ENCODE measurements at places on chromosomes 2 and 18.

DNA sequence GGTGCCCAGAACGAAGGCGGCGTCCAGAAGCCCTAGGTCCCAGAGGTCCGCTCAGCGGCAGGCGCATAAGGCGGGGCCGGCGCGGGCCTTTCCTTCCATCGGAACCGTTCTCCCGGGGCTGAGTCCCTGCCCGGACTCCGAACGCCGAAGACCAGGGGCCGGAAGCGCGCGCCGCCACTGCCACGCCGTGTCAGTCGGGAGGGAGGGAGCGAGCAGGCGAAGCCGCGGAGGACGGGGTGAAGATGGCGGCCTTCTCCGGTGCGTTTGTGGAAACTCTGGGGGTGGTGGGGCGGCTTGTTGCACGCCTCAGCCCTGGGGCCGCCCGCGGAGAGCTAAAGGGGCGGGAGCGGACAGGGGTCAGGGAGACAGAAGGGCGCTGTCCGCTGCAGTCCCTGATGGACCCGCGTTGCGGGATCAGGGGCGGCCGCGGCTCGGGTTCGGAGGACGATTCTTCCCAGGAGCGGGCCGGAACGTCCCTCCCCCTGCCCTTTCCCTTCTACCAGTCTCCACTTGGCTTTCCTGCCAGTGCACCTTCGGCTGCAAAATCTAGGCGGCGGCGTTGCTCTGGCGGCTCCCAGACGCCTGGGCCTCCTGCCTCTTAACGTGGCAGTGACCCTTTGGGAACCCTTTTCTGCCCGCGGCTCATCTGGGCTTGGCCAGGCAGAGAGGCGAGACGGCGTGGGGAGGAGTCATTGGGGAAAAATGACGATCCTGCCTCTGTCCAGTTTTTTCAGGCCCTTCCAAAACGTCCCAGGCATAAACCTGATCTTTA, at the start of gene DDX1:
DDX1 (plus strand) TSS at position 177 of the 772 bp plus-strand sequence; CDS start at position 243, 66 bp downstream.
- DNase-seq: peak; percentile 66

- no peak for DNase-seq
Observed at GRCh38 chr2:17133052-17133671, 385.1 kb downstream of the RAD51AP2 start.

DNA sequence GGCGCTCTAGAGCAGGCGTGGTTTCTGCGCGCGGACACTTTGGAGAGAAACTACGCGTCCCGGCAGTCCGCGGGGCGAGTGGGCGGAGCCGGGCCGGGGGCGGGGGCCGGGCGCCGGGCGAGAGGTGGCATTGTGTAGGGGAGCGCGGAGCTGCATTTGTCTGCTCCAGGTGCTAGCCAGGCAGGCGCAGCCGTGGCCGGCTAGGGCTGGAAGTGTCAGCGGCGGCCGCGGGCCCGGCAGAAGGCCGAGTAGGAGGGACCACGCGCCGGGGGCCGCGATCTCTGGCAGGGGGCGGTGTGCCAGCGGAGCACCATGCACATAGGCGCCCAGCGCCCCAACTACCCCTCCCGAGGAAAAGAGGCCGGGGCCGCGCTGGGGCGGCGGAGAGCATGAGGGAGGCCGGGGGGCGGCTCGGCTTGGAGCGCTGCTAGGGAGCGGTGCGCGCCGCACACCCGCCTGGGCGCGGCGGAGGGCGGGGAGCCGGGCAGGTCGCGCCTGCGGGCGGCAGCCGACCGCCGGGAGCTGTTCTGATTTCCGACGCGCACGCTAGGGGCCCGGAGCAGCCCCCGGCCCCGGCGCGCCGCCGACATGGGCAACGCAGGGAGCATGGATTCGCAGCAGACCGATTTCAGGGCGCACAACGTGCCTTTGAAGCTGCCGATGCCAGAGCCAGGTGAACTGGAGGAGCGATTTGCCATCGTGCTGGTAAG, at the start of gene FMNL2:
FMNL2 (plus strand) TSS at position 159 of the 710 bp plus-strand sequence.
- peak; percentile 78 for DNase-seq

GRCh38 chr2:203444738-203445137, 90.4 kb downstream of the RAPH1 start:
- no peak for DNase-seq

DNA sequence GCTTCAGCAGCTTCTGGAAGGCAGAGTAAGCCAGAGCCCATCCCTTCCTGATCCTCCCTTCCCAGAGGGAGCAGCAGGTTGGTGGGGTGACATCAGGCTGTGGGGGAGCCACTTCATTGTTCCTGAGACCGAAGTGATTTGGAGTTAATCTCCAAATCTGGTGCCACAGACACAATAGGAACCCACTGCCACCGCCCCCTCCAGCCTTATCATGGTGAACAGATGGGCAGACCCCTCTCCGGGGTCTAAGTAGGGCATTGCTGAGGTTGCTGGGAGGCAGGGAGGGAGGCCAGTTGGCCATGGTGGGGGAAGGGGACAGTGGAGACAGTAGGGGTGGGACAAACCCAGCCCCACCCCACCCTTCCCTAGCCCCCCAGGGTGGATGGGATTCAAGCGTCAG, 25.6 kb upstream of the SLC35F6 start:
- no peak for DNase-seq

- DNase-seq: no peak
Observed at GRCh38 chr18:67581178-67581577, 64.7 kb upstream of the DSEL start.

- DNase-seq: peak; percentile 70
Observed at GRCh38 chr2:226984750-226985582, 149.1 kb downstream of the RHBDD1 start.

- no peak for DNase-seq
Observed at GRCh38 chr2:62589691-62590356, 83.8 kb upstream of the TMEM17 start.

GRCh38 chr2:2831633-2832032, 500.6 kb upstream of the MYT1L start:
- DNase-seq: no peak

- DNase-seq: no peak
Observed at GRCh38 chr18:44736664-44737380, 56.1 kb downstream of the SETBP1 start.

- DNase-seq: no peak
Observed at GRCh38 chr2:20680744-20681375, 13.9 kb downstream of the GDF7 start.

GRCh38 chr2:241074901-241075540, 27.1 kb downstream of the MTERF4 start:
- no peak for DNase-seq

DNA sequence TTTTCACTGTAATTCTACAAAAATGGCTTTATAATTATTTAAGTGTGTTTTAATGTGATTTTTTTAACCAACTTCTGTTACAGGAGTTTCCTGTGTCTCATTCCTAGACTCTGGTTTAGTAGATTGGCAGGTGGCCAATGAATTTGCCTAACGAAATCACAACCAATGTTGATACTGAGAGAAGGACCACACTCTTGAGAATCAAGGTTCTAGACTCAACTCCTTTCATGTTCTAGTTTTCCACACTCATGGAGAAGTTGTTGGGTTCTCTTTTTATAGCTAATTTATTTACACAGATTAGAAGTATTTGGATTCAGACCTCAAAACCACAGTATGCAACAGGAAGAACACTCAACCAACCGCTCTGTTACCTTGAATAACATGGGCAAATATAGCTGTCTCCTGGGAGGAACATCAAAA, 22.6 kb upstream of the USP34 start:
- peak; percentile 6 for DNase-seq

GRCh38 chr18:25299426-25300300, 52.3 kb downstream of the ZNF521 start:
- DNase-seq: no peak

GRCh38 chr2:145874466-145874865, 1354.5 kb upstream of the ZEB2 start:
- DNase-seq: no peak

DNA sequence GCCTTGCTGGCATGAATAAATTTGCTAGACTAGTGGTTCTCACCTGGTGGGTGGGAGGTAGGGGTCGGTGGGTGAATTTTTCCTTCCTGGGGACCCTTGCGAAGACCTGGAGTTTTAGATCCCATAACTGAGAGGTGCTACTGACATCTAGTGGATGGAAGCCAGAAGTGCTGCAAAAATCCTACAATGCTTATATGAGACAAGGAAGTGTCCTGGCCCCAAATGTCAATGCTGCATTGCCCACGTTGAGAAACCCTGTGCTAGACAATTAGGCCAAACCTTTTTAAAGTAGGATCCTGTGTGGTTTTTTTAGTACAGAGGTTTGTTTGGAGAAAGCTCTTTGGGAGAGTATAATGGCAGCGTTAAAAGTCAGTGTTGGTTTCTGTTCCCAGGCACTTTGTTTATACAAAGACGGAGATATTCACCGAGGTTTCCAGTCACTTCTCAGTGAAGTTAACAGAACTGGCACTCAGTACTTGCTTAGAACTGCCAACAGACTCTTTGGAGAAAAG, 9.6 kb downstream of the SERPINB8 start:
- peak; percentile 55 for DNase-seq

DNA sequence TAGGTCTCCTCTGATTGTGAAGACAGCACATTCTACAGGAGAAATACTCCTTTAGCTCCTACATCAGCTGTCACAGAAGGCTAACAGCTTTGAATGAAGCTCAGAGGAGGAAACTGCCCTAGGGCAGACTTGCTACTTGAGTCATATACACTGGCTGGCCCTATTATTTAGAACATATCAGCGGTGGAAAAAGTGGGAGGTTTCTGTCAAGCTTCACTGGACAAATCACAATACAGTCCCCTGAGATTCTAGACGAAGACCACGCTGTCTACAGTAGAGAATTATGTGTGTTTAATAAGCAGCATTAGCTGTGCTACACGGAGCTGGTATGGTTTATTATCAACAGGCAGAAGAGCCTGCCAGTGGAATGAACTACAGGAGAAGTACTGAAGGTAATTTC, 230.9 kb upstream of the FSIP2 start:
- DNase-seq: no peak

- DNase-seq: no peak
Observed at GRCh38 chr2:156896294-156896693, 361.2 kb upstream of the GALNT5 start.

GRCh38 chr2:174020926-174021662, 55.9 kb upstream of the SP3 start:
- DNase-seq: no peak

DNA sequence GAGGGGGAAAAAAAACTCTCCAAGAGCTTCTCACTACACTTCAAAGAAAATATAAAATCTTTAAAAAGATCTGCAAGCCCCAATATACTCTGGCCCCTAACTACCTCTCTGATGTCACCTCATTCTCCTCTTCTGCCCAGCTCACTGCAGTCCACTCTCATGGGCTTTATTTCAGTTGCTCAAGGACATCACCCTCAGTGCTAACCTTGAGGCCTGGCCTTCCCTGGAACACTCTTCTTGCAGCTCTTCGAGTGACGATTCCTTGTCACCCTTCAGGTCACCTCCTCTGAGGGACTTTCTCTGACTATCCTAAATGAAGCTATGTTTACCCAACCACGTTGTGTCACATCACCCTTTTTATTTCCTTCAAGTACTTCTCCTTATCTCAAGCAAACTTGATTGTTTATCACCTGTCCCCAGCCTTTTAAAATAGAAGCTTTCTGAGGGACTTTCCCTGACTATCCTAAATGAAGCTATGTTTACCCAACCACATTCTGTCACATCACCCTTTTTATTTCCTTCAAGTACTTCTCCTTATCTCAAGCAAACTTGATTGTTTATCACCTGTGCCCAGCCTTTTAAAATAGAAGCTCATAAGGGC, 10.4 kb downstream of the RTTN start:
- DNase-seq: no peak

DNA sequence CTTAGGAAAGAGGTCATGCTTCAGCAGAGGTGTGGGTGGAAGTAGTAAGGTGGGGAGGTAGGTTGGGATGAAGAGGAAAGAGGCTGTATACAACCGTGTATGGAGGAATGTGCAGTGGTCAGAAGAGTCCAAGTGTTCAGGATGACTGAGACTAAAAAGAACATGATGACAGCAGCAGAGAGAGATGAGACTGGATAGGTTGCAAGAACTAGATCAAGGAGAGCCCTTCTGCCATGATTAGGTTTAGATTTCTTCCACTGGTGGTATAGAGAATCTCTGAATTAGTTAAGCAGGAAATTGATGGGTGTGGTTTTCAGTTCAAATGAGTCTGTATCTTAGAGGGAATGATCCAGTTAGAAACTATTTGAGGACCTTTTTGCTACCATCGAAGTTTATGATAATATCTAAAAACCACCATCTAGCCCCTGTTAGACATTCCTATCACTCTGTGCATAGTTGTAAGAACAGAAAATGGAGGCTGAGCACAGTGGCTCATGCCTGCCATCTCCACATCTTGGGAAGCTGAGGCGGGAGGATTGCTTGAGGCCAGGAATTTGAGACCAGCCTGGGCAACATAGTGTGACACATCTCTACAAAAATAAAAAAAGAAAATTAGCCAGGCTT, 221.0 kb downstream of the LTBP1 start:
- no peak for DNase-seq

GRCh38 chr2:42211291-42211690, 42.1 kb downstream of the EML4 start:
- DNase-seq: no peak

GRCh38 chr2:123468071-123468470, 557.0 kb upstream of the CNTNAP5 start:
- no peak for DNase-seq

DNA sequence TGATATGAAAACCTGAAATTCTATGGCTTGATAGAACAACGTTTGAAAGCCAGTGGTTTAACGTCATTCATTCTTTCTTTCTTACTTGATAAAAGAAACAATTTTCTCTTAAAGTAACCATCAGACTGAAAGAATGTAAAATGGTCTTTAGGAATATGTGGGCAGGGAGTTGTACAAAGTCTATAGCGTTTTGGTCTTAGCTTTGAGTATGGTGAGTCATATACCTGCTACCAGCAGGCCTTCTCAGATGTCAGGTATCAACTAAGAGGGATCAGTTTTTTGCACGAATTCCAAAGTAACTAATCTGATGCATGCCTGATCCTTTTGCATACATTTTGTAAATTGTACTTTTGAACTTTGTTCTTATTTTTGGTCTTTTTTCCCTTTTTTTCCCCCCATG, 101.5 kb upstream of the DSEL start:
- DNase-seq: no peak

- DNase-seq: no peak
Observed at GRCh38 chr2:170524828-170525565, 190.1 kb upstream of the SP5 start.

GRCh38 chr18:74434466-74434865, 22.6 kb downstream of the DIPK1C start:
- DNase-seq: no peak

GRCh38 chr2:118062048-118062447, 26.2 kb upstream of the INSIG2 start:
- no peak for DNase-seq

GRCh38 chr2:26316845-26317244, 29.1 kb upstream of the SELENOI start:
- DNase-seq: no peak
